ENCODE measurements at places on chromosomes 2 and 18. TPM values are rescaled to one million over a fixed set of nuclear protein-coding genes. Genes with fewer than 3 reads are reported as not detected.

Gene LTBP1
- total RNA-seq, result 23.2 TPM

Gene CLEC4F
- not detected for total RNA-seq

Gene DNER
- 10.0 TPM for total RNA-seq

Gene ANKRD62
- not detected for total RNA-seq

Gene LYPD1
- 12.0 TPM for total RNA-seq

All from A549 treated with ZK216348 at 1 μM for 4 hours (cell line).